COR-L47 (cell line): ENCODE measurements at places on chromosomes 2 and 18.

DNA sequence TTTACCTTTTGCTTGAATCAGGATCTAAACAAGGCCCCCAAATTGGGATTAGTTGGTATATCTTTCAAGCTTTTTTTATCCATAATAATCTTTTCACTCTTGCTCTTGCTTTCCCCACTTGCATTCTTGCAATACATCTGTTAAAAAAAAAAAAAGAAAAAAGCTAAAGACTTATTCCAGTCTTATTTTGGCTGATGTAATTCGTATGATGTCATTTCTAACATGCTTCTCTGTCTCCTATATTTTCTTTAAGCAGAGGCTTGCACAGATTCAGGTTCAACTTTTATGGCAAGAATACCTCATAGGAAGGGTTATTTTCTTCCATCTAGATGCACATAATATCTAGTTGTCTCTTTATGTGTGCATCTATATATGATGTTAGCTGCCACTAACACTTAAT, 9.8 kb upstream of the GCFC2 start:
- no peak for DNase-seq

- no peak for DNase-seq
Observed at GRCh38 chr2:155975734-155976133, 356.8 kb downstream of the NR4A2 start.

DNA sequence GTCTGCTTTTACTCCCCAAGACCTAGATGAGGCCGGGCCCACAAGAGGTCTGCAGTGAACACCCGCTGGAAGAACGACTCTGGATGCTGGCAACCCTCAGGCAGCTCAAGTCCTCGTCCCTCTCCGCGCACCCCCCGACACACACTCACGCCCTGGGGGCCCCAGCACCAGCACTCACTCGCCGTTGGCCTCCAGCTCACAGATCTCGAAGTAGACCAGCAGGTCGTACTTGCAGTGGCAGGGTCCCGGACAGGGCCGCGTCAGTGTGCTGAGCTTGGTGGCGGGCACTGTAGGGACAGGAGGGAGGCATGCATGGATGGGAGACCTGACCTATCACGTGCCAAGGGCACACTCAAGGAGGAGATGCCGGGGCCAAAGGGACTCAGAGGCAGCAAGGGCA, 49.4 kb downstream of the AQP12A start:
- no peak for DNase-seq

GRCh38 chr2:234732404-234733092, 219.3 kb upstream of the SH3BP4 start:
- no peak for DNase-seq

- DNase-seq, result no peak
Observed at GRCh38 chr2:46874236-46874929, 41.2 kb downstream of the MCFD2 start.

DNA sequence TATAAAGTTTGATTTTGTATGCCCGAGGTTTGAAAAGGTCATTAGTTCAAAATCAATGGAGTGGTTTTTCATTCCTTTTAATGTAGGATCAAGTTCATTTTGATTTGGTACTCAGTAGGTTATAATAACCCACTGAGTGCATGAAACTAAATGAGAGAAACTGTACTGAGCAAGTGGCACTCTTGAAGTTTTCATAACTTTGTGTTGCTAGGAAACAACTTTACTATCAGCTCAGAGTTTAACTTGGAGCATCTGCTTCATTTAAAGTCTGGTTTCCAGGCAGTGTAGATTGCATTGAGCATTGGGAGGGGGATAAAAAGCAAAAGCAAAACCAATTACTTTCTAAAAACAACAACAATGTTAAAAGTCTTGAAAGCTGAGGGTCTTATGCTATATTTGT, 1361.6 kb upstream of the CHAC2 start:
- DNase-seq, result no peak

DNA sequence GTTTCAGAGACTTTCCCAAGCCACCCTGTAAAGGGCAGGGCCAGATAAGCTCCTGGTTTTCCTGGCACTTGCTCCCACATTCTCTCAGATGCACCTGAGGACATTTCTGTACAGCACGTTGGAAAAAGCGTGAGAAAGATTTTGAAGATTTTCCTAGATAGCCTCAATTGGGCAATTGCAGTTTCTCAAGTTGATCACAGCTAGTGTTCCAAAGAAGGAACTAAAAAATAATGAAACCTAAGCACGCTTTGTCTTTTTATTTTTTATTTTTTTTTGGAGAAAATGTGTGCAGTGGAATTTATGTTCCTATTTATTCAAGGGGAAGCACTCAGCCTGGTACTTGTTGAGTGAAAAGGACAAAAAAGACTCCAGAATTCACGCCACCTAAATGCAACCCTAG, 429.1 kb downstream of the RNF144A start:
- DNase-seq, result no peak

DNA sequence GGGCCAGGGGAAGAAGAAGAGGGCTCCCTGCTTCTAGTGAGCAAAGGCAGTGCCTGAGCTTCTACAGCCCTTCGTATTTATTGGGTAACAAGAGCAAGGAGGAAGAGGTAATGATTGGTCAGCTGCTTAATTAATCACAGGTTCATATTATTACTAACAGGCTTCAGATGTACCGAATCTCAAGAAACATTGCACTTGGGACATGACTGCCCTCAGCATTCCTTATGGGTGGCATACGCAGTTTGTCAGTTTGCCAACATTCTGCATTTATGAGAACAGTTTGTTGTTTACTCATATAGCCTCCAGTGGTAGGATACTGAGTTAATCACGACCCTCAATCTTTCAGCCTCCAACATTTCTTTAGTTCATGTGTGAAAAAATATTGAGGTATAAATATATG, 84.5 kb downstream of the HIBCH start:
- DNase-seq, result no peak

DNA sequence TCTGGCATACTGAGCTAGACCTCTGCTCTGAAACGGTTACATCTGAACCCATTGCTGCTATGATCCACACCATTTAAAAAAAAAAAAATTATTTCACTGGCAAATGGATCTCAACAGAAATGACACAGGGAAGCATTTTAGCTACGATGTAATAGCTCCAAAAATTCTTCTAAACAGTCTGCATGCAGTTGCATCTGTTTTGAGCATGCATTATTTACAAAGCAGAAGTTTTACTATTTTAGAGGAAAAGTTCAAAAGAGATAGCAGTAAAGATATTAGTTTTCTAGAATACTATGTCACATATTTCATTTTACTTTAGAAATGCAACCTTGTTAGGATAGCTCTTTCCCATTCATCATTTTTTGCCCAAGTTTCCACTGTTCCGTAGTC, 265.7 kb downstream of the MEIS1 start:
- no peak for DNase-seq

DNA sequence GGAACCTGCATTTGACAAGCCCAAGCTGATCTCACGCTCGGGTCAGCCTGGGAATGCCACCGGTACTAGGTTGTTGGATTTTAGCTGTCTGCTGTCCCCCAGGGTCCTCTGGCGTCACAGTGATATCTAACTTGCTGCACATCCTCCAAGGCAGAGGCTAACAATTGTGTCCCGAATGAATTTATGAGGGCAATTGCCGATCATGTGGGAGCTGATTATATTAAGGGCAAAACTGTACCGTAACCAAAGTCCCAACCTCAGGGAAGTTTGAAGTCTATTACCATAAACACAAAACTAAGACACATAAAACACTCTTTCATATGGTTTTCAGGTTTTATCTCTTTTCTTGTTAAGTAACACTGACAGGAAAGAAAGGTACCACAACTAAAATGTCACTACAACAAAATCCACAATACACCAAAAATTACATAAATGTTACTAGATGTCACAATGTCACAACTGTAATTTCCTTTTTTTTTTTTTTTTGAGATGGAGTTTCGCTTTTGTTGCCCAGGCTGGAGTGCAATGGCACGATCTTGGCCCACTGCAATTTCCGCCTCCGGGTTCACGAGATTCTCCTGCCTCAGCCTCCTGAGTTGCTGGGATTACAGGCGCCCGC, 6.7 kb downstream of the UXS1 start:
- DNase-seq, result no peak

GRCh38 chr2:207505728-207506127, 24.0 kb upstream of the CREB1 start:
- DNase-seq, result no peak

- no peak for DNase-seq
Observed at GRCh38 chr2:26363323-26363722, 16.7 kb upstream of the ADGRF3 start.

- no peak for DNase-seq
Observed at GRCh38 chr2:2107141-2107540, 223.9 kb downstream of the MYT1L start.

DNA sequence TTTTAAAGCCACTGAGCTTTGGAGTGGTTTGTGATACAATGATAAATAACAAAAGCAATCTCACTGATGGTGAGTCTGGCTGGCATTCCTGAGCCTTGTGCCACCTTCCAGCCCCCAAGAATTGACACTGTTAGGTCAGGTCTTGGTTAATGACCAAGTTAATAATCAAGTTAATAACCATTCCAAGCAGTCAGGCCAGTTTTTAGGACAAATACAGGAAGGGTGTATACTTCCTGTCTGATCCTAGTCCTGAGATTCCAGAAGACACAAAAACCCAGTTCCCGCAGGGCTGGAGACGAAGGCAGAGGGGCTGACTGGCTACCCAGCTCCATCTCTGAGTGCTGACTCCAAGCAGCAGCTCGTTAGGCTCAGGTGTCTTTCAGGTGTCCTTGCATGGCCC, 74.6 kb upstream of the LAPTM4A start:
- no peak for DNase-seq

DNA sequence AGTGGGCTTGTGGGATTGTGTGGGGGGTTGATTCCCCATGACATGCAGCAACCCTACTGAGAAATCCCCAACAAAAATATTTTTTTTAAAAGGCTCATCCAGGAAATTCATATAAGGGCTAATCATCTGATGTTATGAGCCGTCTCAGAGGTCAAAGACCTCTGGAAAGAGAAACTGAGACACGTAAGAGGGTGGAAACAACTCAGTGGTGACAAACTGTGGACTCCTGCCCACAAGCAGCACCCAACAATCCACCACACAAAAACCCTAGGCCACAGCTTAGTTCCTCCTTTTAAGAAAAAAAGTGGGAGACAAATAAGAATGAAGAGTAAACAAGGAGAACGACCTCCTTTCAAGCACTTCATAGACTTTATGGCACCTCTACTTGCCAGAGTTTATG, 1096.1 kb upstream of the NRXN1 start:
- no peak for DNase-seq

- DNase-seq, result no peak
Observed at GRCh38 chr2:223920109-223920508, 25.0 kb downstream of the WDFY1 start.

DNA sequence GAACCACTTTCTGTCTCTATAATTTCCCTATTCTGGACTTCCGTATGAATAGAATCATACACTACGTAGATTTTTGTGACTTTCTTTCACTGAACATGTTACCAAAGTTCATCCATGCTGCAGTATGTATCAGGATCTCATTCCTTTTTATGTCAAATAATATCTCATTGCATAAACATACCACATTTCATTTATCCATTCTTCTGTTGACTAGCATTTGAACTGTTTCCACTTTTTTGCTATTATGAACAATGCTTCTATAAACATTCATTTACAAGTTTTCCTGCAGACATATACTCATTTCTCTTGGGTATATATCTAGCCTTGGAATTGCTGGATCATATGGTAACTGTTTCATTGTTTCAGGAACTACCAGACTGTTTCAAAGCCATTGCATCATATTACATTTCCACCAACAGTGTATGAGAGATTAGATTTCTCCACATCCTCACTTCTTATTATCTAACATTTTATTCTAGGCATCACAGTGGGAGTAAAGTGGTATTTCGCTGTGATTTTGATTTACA, 186.2 kb downstream of the DYM start:
- DNase-seq, result no peak

DNA sequence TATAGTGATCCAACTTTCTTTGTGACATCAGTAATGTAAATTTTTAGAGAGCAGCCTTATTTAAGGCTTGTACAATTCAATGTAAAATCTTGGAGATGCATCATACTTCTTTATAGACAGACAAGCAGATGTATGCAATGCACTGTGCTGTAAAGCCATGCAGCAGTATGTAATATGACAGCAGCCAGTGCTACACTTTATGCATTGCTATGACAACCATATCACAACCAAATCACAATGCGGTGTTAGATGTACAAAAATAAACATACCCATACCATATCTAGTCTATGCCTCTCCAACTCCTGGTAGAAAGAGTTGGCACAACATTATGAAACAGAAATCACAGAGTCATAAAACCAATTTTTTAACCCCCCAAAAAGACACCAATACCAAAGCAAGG, 110.3 kb upstream of the WDSUB1 start:
- no peak for DNase-seq

- DNase-seq, result no peak
Observed at GRCh38 chr18:59563176-59563785, 133.9 kb downstream of the CCBE1 start.

GRCh38 chr18:56382541-56382940, 255.9 kb downstream of the TXNL1 start:
- DNase-seq, result no peak

GRCh38 chr2:36539631-36540030, 58.3 kb downstream of the FEZ2 start:
- DNase-seq, result no peak

- no peak for DNase-seq
Observed at GRCh38 chr2:12683457-12684100, 33.2 kb upstream of the TRIB2 start.

- DNase-seq, result no peak
Observed at GRCh38 chr2:96369186-96369585, 33.6 kb downstream of the NCAPH start.

GRCh38 chr2:228401065-228401912, 219.8 kb upstream of the SPHKAP start:
- DNase-seq, result no peak

GRCh38 chr2:179538406-179539123, 273.9 kb upstream of the SESTD1 start:
- no peak for DNase-seq

- DNase-seq, result no peak
Observed at GRCh38 chr2:186977433-186978045, 128.6 kb upstream of the ZSWIM2 start.

GRCh38 chr2:99960291-99960690, 182.1 kb downstream of the AFF3 start:
- DNase-seq, result no peak

DNA sequence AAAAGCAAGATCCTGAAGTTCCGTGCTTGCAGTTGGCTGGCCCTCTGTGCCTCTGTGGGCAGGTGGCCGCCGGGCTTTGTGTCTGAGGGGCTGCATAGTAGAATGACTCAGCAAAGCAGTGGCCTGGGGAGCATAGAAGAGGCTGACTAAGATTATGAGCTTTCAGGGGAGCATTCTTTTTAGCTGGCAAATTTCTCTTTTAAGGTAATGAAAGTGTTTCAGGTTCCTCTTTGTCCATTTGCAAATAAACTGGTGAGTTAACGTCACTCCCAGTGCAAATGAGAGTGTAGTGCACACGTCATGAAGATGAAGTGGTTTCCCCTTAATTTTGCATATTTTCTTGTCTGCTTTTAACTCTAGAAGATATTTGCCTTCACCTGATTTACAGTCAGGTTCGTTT, 98.6 kb downstream of the BCL2L11 start:
- no peak for DNase-seq

GRCh38 chr2:126802316-126802715, 96.4 kb upstream of the TEX51 start:
- no peak for DNase-seq

GRCh38 chr2:46337208-46337994, 40.2 kb downstream of the EPAS1 start:
- DNase-seq, result no peak

GRCh38 chr2:135893374-135893794, 17.1 kb upstream of the MCM6 start:
- DNase-seq, result no peak
